ENCODE measurements at places on chromosomes 3 and 15.

DNA sequence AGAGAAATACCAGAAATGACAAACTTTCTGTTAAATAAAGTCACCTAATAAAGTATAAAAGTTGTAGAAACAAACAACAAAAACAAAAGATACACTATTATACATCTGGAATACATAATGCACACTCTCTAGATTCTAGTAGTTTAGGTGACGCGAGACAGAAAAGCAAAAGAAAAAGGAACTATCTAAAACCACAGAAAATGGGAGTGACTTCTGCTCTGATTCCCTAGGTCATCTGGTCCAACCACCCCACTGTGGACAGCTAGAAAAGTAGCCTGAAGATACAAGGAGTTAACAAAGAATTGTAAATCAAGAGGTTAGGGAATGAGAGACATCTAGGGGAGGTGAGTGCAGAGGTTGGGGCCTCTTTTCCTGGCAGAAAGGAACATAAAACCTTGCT, 39.1 kb downstream of the DHX36 start:
- H3K36me3 ChIP-seq: peaks cover 85% of the 10 kb centered on the region
- H3K27me3 ChIP-seq: no peaks in the 10 kb centered on the region
- H3K27ac ChIP-seq: no peak overlapping the region
- H3K4me1 ChIP-seq: no peaks in the 10 kb centered on the region
- DNase-seq: no peak
- no peak overlapping the region for H3K4me3 ChIP-seq

DNA sequence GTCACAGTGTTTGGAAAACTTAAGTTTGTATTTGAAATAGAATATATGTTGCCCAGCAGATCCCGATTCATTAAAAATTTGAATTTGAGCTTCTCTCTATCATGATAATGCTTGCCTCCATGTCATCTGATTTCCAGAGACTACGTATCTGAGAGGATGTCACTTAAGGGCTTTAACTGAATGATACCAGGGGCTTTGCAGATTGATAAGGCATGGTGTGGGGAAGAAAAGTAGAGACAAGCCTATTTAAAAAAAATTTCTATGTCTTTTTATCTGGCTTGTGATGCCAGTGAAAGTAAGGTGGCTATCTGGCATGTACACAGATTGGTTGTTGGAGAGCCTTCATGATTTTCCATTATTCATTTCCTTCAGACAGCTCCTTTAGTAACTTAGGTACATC, 72.7 kb downstream of the UBE2E2 start:
- H3K4me1 ChIP-seq: peaks cover 20% of the 10 kb centered on the region
- DNase-seq: no peak
- no peak overlapping the region for H3K27ac ChIP-seq
- H3K27me3 ChIP-seq: no peaks in the 10 kb centered on the region
- H3K4me3 ChIP-seq: no peak overlapping the region
- no peaks in the 10 kb centered on the region for H3K36me3 ChIP-seq

GRCh38 chr15:53360881-53361280, 398.6 kb downstream of the WDR72 start:
- H3K36me3 ChIP-seq: no peaks in the 10 kb centered on the region
- H3K27ac ChIP-seq: no peak overlapping the region
- H3K4me3 ChIP-seq: no peak overlapping the region

GRCh38 chr15:99137877-99138276, 33.0 kb downstream of the SYNM start:
- H3K4me1 ChIP-seq: peaks cover 17% of the 10 kb centered on the region
- H3K27me3 ChIP-seq: no peaks in the 10 kb centered on the region

- H3K27me3 ChIP-seq: no peaks in the 10 kb centered on the region
- DNase-seq: peak; percentile 50
- H3K4me3 ChIP-seq: no peak overlapping the region
- no peak overlapping the region for H3K27ac ChIP-seq
- H3K36me3 ChIP-seq: no peaks in the 10 kb centered on the region
These were observed 34.6 kb upstream of the FGD5 start for GRCh38 chr3:14784087-14784681.

DNA sequence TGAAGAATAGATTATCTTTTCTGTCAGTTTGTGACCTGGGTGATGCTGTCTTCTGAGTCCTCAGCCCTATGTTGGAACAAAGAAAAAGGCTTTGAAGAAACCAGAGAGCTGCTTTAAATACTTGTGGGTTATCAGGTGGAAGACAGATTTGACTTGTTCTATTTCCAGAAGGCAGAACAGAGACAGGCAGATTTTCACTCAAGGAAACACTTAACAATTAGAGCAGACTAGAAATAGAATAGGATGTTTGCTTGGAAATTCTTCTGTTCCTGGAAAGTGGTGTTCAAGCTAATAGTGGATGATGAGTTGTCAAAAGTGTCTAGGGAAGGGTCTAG, 219.4 kb downstream of the UBE2E2 start:
- H3K4me3 ChIP-seq: no peak overlapping the region
- DNase-seq: no peak
- no peaks in the 10 kb centered on the region for H3K27me3 ChIP-seq
- no peaks in the 10 kb centered on the region for H3K36me3 ChIP-seq
- H3K27ac ChIP-seq: no peak overlapping the region

DNA sequence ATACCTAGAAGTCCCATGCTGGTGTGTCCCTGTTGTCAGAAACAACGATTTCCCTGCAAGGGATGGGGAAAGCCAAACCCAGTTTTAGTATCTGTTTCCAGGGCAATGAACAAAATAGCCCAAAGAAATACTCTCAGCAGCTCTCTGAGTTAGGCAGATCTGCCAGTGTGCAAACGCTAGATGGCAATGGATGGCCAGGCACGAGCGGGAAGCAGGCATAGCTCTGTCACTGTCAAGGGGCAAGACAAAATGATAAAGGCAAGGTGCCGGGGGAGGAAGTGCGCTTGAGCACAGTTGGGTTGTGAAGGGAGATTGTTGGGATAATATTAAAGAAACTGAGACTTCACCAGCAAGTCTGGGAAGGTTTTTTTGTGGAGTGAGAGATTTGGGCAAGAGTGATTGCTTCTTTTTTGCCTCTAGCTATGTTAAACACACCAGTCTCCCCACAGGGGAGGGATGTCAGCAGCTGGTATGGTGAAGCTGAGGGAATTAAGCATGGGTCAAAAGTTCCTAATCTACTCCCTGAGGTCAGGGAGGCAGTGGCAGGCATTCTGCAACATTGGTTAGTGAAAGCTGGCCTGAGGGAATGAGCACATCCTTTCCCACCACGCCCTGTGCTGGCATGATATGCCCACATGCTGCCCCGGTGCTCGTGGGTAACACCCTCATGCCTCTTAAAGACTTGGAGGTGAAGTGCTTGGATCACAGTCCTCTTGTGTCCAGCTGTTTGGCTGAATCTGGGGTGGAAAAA, 117.5 kb downstream of the PDCD6IP start:
- peaks cover 14% of the 10 kb centered on the region for H3K27me3 ChIP-seq
- no peak overlapping the region for H3K27ac ChIP-seq
- H3K4me1 ChIP-seq: peaks cover 15% of the 10 kb centered on the region

GRCh38 chr3:112956351-112956750, 18.6 kb downstream of the CD200R1 start:
- no peaks in the 10 kb centered on the region for H3K27me3 ChIP-seq
- no peaks in the 10 kb centered on the region for H3K4me1 ChIP-seq
- DNase-seq: no peak
- H3K36me3 ChIP-seq: no peaks in the 10 kb centered on the region
- H3K27ac ChIP-seq: no peak overlapping the region
- no peak overlapping the region for H3K4me3 ChIP-seq

DNA sequence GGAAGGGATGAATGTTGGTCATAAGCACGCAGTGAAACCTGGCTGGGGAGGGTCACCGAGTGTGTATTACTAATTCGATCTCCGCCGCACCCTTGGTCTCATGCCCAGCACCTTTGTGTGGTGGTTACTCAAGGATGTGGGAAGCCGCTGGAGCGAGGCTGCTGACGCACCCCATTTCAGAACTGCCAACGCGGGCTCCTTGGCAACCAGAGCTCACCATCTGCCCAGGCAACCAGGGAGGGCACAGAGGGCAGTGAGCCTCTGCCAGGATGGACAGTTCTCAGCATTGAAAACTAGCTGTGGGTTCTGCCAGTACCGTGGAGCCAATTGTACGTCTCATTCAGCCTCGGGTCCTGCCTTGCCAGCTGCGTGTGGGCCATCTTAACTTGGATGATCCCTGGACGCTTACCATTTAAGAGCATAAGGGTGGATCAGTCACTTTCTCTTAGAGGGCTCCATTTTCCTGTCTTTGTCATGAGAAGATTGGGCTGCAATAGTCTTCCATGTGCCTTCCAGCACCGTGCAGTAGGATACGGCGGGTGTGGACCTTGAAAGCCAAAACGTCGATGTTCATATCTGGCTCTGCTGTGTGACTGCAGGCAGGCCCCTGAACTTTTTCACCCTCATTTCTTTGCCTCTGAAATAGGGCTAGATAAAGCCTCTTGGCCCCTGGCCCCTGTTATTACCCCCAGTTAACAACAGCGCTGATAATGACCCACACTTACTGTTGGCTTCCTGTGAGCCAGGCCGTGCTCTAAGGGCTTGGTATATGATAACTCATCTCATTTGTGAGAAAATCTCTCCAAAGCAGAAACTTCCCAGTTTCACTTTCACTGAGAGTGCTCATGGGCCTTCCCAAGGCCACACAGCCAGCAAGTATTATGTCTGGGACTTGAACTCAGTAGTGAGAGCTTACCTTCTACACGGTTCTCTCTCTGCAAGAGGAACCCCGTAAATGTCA, 238.8 kb downstream of the OPA1 start:
- no peaks in the 10 kb centered on the region for H3K36me3 ChIP-seq
- DNase-seq: peak; percentile 24
- H3K4me1 ChIP-seq: peaks cover 4% of the 10 kb centered on the region

DNA sequence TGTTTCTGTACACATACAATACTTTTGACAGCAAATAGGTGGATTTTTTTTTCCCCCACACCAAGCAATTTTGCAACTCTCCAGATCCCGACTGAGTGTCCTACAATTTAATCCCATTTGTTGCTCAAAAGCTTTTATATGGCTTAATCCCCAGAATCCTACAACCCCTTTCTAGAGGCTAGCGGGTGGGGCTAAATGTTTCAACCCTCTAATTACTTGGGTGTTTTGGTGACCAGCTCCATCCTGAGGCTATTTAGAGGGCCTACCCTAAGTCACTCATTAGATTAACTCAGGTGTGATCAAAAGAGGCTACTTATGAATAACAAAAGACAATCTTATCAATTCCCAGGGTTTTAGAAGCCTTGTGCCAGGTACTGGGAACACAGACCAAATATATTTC, 21.0 kb upstream of the FBXL2 start:
- no peak for DNase-seq
- no peaks in the 10 kb centered on the region for H3K36me3 ChIP-seq
- no peak overlapping the region for H3K4me3 ChIP-seq
- H3K4me1 ChIP-seq: no peaks in the 10 kb centered on the region
- no peak overlapping the region for H3K27ac ChIP-seq

DNA sequence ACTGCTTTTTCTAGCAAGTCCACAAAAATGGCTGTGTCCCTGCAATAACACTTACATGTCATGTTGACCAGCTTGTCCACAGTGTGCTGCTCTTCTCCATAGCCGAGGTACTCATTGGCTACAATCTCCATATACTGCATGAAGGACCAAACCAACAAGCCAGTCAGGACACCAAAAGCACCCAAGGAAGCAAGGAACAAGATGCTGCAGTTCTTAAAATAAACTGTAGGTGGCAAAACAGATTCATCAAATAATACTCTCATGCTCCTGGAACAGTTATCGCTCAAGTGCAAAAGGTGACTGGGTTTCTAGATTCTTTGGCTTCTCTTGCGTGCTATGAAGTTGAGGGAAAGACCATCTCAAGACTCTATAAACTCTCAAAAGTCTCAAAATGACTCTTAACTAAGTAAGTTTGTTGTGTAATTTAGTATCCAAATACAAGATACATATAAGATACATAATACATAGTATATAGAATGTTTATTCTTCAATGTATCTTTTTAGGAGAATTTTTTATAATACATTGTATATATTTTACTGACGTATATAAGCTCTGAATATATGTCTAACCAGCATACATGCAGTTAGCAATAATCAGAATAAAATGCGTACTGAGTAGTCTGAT, 57.0 kb downstream of the NEK10 start:
- H3K27ac ChIP-seq: no peak overlapping the region
- peak; percentile 57 for DNase-seq
- H3K27me3 ChIP-seq: no peaks in the 10 kb centered on the region
- no peak overlapping the region for H3K4me3 ChIP-seq
- H3K4me1 ChIP-seq: no peaks in the 10 kb centered on the region

- DNase-seq: no peak
- H3K27me3 ChIP-seq: no peaks in the 10 kb centered on the region
- no peak overlapping the region for H3K4me3 ChIP-seq
- peaks cover 2% of the 10 kb centered on the region for H3K4me1 ChIP-seq
- H3K27ac ChIP-seq: no peak overlapping the region
These were observed 16.1 kb downstream of the LYSMD2 start for GRCh38 chr15:51721199-51721960.

DNA sequence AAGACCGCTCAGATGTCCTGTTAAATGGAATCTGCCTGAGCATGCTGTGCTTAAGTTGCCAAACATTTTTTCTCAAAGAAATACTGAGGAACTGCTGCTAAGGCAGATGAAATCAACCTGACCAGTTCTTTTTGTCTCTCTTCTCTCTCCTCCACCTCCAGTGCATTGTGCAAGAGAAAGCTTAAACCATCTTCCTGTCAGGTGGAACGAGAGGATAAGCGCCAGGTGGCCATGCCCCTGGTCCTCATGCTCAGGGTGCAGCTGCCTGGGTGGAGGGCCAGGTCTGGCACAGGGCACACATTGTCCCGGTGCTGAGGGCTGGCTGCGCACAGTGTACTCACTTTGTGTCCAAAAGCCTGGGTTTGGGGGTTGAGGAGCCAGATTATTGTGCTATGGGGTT, 176.2 kb upstream of the TP63 start:
- H3K27ac ChIP-seq: no peak overlapping the region
- no peaks in the 10 kb centered on the region for H3K4me1 ChIP-seq
- DNase-seq: no peak
- no peak overlapping the region for H3K4me3 ChIP-seq
- H3K36me3 ChIP-seq: no peaks in the 10 kb centered on the region

- no peak for DNase-seq
- H3K4me1 ChIP-seq: peaks cover 33% of the 10 kb centered on the region
- H3K27me3 ChIP-seq: no peaks in the 10 kb centered on the region
- peaks cover 32% of the 10 kb centered on the region for H3K36me3 ChIP-seq
These were observed 6.3 kb downstream of the PXYLP1 start for GRCh38 chr3:141237701-141238521.

DNA sequence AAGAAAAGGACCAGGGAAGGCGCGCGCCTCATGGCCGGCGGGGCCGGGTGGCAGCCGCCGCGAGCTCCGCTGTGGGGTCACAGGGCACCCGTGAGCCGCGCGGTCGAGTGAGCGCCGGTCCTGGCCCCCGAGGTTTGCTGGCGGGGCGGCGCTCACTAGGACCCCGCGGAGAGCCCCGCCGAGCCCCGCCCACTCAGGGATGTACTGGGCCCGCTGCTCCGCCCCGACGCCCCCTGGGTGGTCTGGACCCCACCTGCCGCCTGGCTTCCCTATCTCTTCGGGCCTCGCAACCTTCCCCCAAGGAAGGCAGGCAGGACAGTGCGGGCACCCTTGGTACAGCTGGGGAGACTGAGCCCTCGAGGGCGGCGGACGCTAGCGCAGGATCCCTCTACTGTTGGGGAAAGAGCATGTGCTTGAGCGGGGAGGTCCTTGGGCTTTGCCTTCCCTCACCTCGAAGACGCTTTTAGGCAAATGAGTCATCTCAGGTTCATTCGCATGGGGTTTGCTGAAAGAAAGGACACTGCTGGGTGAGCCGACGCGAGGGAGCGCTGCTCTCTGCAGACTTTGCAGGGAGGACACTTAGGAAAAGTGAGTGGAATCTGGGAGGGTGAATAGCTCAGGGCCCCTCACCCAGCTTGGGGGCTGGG, at the start of gene CHRNB4:
Gene CHRNB4 (minus strand): TSS at position 109 of the 647 bp plus-strand sequence. CDS start 77 bp downstream, at position 32.
- H3K4me1 ChIP-seq: no peaks in the 10 kb centered on the region
- H3K4me3 ChIP-seq: peak within 1 kb of the TSS; percentile 65
- H3K36me3 ChIP-seq: no peaks in the 10 kb centered on the region
- peak; percentile 95 for DNase-seq
- H3K27me3 ChIP-seq: peaks cover 11% of the 10 kb centered on the region
